Naive thymus-derived CD8-positive, alpha-beta T cell (primary cell): ENCODE measurements at places on chromosomes 1 and 21.

GRCh38 chr1:58983162-58983561 lies 199.3 kb upstream of the JUN start:
- DNase-seq: no peak

- no peak for DNase-seq
These were observed at the start of gene MXRA8 for GRCh38 chr1:1358433-1359271. TSS of gene MXRA8 (minus strand) at chr1:1358555. CDS start at chr1:1358504, 51 bp downstream.

GRCh38 chr1:162361349-162361748 lies 15.3 kb downstream of the SPATA46 start:
- DNase-seq: no peak

- no peak for DNase-seq
These were observed 120.7 kb downstream of the ACTL8 start for GRCh38 chr1:17875882-17876280.

DNA sequence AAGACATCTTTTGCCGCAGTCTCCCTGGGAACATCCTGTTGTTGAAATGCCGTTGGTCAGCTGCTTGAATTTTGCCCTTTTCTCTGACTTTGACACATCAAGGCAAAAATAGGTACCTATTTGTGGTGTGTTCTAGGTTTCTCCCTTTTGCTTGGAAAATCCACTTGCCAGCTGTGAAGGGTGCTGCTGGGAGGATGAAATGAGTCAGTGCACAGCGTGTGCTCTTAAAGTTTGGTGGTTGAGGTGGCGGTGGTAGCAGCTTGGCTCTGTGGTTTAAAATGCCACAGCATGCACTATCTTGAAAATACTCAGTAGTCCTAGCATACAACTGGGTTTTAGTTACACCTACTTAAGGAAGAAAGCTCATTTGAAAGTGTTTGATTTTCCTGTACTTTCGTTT lies 183.8 kb downstream of the DHRS3 start:
- peak; percentile 42 for DNase-seq

DNA sequence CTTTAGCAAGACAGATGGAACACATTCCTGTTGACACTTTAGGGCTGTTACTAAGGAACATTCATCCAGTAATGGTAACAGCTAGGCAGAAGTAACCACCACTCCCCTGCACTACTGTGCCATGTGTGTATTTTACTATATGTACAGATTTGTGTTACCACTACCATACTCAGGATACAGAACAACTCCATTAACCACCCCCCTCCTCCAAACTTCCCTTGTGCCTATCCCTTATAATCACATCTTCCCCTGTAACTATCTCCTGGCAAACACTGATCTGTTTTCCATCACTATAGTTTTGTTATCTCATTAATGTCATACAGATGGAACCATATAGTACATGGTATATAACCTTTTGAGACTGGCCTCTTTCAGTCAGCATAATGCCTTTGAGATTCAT lies 3.9 kb upstream of the POU2F1 start:
- DNase-seq: no peak

DNA sequence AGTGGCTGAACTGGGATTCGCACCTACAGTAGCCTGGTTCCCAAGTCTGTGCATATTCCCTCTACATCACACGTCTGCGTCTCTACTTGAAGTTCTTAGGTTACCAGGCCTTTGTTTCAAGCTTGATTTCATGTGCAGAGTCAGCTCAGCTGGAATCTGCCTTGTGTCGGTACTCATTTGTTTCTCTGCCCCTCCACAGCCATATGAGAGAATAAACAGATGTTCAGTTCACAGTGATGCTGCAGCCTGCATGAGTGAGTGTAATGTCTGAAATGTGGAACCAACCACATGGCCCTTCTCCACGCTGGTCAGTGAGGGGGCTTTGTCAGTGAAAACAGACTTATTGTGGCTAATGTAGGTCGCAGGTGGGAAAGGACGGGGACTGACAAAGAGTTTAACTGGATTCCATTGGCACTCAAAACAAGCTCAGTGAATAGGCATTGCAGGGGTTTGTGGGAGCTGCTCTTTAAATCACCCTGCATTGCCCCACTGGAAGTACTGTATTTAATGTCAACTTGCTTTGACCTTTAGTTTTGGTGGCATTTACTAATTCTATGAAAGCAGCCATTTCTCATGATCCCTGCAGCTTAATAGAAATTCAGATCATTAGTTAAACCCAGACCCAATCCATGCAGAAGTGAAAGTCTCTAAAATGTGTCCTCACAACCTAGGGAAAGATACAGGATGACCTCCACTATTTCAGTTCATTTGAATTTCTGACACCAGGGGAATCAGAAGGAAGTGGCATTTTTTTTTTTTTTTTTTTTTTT lies 136.4 kb upstream of the FAM78B start:
- no peak for DNase-seq

GRCh38 chr1:6253380-6253779 lies 7.5 kb downstream of the GPR153 start:
- DNase-seq: no peak

GRCh38 chr1:22031214-22031962 lies 21.1 kb upstream of the CDC42 start:
- DNase-seq: peak; percentile 32

DNA sequence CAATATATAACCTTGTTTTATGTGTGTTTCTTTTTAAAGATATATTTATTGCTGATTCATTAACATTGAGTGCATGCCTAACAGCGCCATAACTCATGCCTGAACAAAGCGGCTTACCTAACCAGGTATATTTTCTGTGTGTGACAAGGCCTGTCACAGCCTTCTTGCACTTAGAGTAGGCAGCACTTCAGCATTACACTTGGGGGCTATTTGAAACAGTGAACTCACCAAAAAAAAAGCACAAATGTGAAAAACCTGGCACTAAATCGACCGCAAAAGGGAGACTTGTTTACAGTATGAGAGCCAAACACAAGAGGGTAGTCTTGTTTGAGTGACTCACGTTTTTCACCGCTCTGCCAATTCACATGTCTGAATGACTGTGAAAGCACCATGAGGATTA lies 111.7 kb downstream of the DISP1 start:
- no peak for DNase-seq

DNA sequence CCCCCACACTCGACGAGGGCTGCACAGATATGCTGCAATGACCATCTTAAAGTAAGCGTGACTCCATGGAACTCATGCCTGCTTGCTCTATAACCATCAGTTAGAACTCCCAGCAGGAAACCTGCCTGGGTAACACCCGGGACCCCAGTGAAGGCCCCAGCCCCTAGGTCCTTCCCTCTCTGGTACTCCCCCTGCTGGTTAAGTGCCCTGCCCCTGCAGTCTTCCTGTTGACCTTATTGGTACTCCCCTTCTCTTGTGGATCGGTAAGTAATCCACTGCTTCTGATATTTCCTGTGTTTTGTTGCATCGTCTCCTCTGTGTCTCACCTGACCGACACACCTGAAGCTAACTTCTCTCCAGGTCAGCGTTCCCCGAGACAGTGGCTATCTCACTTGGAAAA lies 104.8 kb upstream of the COG2 start:
- no peak for DNase-seq
